ENCODE measurements at places on chromosomes 13 and 19.

DNA sequence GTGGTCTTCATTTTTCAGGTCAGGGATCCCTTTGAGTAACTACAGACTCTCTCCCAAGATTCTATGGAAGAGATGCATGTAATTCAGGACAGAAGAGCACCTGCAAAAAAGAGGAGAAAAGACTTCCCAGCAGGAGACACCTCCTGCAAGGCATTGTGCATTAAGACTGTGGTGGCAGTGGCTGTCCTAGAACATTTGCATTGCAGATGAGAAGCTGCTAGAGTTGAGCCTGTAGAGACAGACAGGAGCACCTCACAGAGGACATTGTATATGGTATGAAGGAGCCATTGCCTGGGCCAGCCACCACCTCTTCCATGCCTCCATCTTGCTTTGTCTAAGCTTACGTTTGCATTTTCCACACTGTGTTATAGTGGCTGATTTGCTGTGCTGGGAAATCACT is 11.2 kb upstream of the MYO16 start:
- DNase-seq: no peak

GRCh38 chr13:110152351-110152750 is 154.6 kb downstream of the COL4A1 start:
- DNase-seq: no peak

DNA sequence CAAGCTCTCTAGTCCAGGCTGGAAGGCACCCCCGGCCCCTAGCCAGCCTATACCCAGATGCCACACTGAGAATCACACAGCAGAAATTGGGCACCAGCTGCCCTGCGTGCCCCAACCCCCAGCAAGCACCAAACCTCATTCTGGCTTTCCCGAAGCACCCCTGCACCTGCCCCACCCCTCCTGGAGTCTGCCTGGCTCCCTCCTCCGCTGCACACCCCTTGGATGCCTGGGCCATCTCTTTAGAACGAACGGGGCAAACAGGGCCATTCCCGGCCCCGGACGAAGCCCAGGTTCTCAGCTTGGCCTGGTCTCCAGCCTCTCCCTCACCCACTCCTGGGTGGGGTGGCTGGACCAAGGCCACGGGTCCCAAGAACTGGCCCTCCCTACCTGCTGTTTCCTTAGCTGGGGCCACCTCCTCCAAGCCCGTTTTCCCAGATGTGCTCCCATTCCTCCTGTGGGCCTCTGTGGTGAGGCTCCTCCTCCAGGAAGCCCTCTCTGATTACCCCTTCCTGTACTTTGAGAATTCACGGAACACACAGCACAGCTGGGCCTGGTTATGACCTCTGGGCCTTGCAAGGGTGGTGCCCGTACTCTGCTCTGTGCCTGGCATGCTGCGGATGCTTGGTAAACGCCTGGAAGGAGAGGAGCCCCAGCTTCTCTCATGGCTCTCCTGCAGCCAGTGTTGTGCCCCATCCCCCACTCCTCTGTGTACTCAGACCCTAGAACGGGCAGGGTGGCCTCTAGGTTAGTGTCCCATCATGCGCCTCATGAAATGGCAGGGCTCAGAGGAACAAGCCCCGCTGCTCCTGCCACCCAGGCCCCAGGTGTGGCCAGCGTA is 21.4 kb downstream of the CEBPG start:
- no peak for DNase-seq

- no peak for DNase-seq
Observed at GRCh38 chr13:113063091-113063491, 42.5 kb upstream of the F7 start.

DNA sequence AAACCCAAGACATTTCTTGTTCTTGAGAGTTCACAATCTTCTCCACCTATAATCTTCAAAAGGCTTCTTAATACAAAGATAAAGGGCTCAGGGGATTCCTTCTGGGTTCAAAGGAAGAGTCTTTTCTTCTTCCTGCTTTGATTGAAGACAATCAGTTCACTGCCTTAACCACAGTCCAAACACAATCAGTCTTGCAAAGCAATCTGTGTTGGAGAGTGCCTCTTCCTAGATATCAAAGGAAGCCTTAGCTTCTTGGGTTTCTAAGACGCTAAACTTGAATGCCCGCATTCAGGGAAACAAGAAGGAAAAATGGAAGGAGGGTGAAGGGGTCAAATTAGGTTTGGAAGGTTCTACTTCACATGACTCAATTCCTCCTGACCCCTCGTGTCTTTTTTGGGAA is 27.2 kb downstream of the RANBP3 start:
- no peak for DNase-seq

GRCh38 chr19:45349126-45349415 is 8.5 kb downstream of the KLC3 start:
- DNase-seq: no peak

GRCh38 chr13:59982631-59983382 is 180.9 kb downstream of the DIAPH3 start:
- peak; percentile 6 for DNase-seq

DNA sequence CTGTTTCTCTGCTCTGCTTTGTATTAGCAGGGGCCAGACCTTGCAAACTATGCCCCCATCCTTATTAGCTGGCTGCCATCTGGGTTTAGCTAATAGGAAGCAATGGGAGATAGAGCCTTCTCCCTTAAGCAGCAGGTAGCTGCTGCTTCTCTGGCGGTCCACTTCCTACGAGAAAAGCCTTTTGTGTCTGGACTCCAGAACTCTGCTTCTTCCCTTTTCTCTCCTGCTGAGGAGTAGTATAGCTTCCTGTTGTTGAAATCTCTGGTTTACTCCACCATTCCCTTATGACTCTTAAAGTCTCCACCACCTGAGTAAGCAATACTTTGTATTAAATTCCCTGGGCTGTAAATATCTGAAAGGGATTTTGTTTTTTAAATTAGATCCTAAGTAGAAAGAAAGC is 147.1 kb downstream of the DNAJC15 start:
- DNase-seq: no peak

- no peak for DNase-seq
Observed at GRCh38 chr19:54429176-54429495, 13.9 kb downstream of the TTYH1 start.

- DNase-seq: peak; percentile 29
Observed at GRCh38 chr19:30450100-30450499, 77.9 kb downstream of the ZNF536 start.

- peak; percentile 16 for DNase-seq
Observed at GRCh38 chr13:24630851-24631620, 49.2 kb upstream of the ATP12A start.

DNA sequence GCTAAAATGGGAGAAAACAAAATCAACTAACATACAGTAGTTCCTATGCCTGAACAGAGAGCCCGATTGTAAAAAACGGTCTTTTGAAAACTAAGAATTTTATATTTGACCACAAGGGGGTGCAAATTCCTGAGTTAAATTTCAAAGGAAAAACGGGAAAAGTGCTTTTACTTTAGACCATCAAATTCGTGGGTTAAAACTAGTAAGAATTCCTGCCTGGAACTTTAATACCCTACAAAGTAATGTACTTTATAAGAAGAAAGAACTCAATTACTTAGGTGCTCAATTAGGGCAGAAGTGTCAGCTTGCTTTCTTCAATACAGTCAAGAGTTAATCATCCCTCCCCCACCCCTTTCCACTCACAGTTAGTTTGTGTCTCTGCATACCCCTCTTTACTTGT is 69.8 kb downstream of the KCNRG start:
- DNase-seq: peak; percentile 47

- DNase-seq: no peak
Observed at GRCh38 chr13:22114630-22115311, 443.9 kb downstream of the FGF9 start.

GRCh38 chr19:35344511-35345031 is 3.1 kb upstream of the FFAR1 start:
- no peak for DNase-seq

DNA sequence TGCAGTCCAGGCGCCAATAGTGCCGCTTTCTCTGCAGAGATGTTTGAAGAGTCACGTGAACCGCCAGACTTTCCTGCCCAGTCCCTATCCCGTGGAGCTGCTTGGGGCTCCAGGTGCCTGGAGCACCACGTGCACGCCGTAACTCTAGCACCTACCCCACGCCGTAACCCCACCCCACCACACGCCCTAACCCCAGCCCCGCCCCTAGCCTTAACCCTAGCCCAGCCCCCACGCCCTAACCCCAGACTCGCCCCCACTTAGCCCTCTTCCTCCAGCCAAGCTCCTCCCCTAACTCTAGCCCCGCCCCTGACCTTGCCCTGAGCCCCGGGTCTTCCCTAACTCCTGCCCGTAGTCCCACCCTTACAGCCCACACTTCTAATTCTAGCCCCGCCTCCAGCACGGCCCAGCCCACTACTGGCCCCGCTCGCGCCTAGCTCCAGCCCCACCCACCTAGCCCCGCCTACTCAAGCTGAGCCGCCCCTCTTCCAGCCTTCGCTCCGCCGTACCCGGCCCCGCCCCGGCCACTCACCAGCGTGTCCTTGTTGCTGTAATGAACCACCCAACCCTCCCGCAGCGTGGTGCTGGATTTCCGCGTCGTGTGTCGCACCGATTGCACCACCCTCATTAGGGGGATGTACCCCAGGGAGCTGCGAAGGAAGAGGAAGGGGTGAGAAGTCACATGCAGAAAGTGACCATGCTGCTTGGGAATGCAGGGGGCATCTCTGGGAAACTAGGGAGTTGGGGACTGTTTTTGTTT is 19.5 kb downstream of the PRKD2 start:
- DNase-seq: peak; percentile 79

- DNase-seq: peak; percentile 43
Observed at GRCh38 chr19:17997969-17998826, 9.8 kb upstream of the ARRDC2 start.

DNA sequence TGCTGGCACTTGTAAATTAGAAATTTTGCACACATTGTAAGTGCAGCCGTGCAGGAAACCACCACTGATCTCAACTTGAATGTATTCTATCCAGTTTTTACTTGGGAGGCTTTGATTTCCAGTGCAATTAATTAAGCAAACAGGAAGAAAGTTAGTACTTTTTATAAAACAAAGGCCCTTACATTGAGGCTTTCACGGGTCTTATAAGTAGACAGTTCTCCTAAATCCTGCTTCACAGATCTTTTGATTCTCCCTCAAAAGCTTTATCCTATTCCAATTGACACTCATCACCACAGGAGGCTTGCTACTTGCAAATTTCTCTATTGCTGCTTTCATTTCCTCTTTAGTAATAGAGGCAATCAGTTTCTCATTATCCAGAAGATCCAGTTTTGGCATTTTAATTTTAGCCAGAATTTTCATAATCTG is 90.1 kb downstream of the ERCC5 start:
- no peak for DNase-seq

DNA sequence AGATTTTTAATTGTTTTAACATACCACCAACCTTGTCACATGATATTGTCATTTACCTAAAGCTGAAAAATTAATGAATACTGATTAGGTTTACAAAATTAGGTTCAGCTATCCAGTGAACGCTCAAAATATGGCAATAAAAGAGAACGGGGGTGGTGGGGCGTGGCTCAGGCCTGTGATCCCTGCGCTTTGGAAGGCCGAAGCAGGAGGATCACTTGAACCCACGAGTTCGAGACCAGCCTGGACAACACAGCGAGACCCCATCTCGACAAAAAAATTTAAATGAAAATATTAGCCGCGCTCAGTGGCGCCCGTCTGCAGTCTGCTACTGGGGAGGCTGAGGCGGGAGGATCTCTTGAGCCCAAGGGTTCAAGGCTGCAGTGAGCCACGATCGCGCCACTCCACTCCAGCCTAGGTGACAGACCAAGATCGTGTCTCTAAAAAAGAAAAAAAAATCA is 516 bp upstream of the FAM32A start:
- no peak for DNase-seq

DNA sequence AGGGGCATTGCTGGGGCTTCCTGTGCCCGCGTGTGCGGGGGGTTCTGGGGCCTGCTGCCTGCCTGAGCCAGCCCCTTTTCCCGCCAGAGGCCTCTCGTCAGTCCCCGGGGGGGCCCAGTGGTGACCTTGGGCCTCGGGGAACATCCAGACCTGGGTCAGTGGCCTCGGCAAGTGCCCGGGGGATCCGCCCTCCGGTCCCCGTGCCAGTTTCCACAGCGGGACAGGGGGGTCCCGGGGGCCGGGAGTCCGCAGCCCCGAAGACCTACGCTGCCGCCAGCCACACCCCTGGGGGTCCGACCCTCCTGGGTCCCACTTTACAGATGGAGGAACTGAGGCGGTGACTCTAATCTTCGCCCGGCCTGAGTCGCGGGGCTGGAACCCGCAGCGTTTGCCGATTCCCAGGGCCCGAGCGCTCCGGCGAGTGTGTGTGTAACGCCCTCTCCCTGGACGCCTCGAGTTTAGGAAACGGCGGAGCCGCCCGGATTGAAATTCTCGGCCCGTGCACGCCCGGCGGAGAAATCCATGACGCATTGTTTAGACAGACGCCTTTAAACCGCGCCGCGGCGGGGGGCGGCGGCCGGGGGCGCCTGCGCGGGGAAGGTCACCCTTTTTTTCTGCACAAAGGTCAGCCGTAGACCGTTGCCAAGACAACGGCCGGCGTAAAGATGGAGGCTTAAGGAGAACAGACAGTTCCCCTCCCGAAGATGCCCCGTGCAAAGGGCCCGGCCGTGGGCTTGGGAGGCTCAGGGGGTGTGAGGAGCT is 39.3 kb downstream of the EFNA2 start:
- DNase-seq: peak; percentile 60

GRCh38 chr13:103164251-103164650 is 98.0 kb upstream of the SLC10A2 start:
- no peak for DNase-seq

- DNase-seq: no peak
Observed at GRCh38 chr19:48614436-48615230, at the start of gene FAM83E. FAM83E (minus strand) TSS chr19:48615076; CDS start chr19:48613372, 1,704 bp downstream.

DNA sequence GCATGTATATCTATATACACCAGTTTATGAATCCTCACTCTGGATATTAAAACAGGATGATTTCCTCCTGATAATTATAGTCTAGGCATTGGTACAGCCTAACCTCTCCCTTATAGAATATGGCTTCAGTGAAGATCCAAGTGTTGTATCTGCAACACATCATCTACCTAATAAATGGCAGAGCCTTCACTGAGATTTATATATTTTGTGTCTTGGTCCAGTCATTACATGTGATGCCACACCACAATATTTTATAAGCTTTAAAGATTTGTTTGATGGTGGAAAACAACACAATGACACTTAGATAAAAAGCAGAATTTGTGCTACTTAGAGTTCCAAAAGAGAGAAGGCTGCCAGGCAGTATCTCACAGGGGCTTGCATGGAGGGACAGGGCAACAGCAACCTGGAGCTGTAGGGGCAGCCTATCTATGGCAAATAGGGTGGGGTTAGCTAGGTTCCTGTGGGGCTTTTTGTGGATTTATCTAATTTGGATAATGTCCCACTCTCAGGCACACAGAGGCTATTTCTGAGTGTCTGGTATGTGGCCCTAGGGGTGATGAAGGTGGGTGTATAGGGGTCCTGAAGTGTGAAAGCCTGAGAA is 1736.7 kb upstream of the PRR20A start:
- DNase-seq: no peak

- DNase-seq: no peak
Observed at GRCh38 chr13:97353927-97354675, 79.9 kb upstream of the RAP2A start.

Data from RPMI7951 (cell line).